ENCODE measurements at places on chromosomes 11 and 22. TPM values are rescaled to one million over a fixed set of nuclear protein-coding genes. Genes with fewer than 3 reads are reported as not detected.

GRCh38 chr11:10604798-10605197 lies 36.3 kb upstream of the LYVE1 start:
- no peak overlapping the region for H3K4me3 ChIP-seq
- peaks cover under 1% of the 10 kb centered on the region for H3K27me3 ChIP-seq
- H3K36me3 ChIP-seq = no peaks in the 10 kb centered on the region
- no peaks in the 10 kb centered on the region for H3K4me1 ChIP-seq

DNA sequence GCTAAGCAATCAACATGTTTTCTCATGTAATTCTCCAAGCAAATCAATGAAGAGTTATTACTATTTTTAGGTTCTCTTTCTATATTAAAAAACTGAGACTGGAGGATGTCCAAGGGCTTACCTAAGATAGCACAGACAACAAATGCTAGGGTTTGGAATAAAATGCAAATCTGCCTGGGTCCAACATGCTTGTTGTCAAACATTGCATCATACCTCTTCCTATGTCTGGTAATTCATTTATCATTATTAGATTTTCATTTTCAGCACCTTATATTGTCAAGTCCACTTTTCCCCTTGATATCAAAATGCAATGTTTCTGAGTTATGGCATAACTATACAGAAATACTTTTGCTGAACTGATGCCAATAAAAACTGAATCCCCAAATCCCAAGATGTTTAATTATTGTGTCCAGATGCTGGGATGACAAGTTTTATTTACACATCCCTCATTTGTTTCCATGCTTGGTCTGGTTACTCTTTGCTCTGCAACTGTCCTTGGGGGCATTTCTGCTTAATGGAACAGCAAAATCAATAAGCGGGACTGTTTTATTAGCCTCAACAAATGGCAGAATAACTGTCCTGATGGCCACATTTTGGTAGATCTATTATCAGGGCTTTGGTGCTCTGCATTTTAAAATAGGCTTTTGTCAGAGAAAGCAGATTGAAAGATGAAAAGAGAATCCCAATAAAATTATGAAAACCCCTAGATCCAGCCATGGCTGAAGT lies 86.0 kb downstream of the C11orf87 start:
- H3K4me1 ChIP-seq = no peaks in the 10 kb centered on the region
- peaks cover 7% of the 10 kb centered on the region for H3K27me3 ChIP-seq
- H3K36me3 ChIP-seq = no peaks in the 10 kb centered on the region
- H3K4me3 ChIP-seq = no peak overlapping the region
- no peak for DNase-seq

Gene MS4A7
- total RNA-seq = not detected

Gene SERGEF
- 28.1 TPM for total RNA-seq

Gene CFAP300
- total RNA-seq = 2.9 TPM

Gene GAS2L1
- total RNA-seq = 16.9 TPM

Gene POLD3
- total RNA-seq = 26.0 TPM

GRCh38 chr22:20052309-20053259 lies 27.5 kb upstream of the DGCR8 start:
- H3K27me3 ChIP-seq = no peaks in the 10 kb centered on the region
- DNase-seq = no peak
- H3K36me3 ChIP-seq = peaks cover 11% of the 10 kb centered on the region
- H3K4me3 ChIP-seq = no peak overlapping the region
- H3K27ac ChIP-seq = no peak overlapping the region

Gene POTEH
- not detected for total RNA-seq

DNA sequence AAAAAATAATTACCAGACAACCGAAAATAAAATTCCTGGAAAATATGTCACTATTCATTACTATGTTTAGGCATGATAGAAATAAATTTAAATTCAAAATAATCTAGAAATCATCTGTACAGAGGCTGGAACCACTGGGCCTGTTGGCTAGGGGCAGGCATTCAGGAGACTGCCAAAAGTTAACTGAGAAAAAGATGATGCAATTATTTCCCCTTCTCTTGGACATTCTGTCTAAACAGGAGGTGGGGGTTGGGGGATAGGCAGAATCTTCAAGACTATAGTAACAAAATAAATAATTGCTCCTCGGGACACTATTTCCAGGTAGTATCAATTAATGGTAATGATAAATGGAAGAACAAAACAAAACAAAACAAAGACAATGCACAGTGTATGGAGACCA lies 14.1 kb downstream of the BTBD10 start:
- H3K36me3 ChIP-seq = no peaks in the 10 kb centered on the region
- DNase-seq = no peak

Gene APOL4
- 4.3 TPM for total RNA-seq

DNA sequence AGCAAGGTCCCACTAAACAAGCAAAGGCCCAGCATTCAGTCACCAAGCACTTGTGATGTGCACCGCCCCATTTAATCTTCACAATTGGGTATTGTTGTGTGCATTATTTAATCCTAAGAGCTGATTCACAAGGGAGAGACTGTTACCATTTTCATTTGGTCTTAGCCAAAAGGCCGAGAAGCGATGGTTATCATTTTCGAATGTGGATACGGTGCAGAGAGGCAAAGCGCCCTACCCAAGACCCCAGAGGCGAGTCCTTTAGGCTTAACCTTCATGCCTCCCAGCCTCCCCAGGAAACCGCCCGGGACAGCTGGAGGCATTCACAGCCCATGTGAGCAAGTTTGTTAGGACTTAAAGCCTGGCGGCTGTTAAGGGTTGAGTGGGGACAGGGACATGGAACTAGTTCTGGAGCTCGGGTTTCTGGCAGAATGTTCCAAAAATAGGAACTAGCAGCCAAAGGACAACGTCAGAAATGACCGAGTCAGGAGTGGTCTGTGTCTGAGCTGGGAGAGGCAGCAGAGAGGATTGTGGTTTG lies 13.0 kb upstream of the UPK3A start:
- H3K27ac ChIP-seq = no peak overlapping the region
- H3K27me3 ChIP-seq = no peaks in the 10 kb centered on the region
- H3K4me3 ChIP-seq = no peak overlapping the region
- peaks cover 19% of the 10 kb centered on the region for H3K36me3 ChIP-seq
- DNase-seq = no peak

DNA sequence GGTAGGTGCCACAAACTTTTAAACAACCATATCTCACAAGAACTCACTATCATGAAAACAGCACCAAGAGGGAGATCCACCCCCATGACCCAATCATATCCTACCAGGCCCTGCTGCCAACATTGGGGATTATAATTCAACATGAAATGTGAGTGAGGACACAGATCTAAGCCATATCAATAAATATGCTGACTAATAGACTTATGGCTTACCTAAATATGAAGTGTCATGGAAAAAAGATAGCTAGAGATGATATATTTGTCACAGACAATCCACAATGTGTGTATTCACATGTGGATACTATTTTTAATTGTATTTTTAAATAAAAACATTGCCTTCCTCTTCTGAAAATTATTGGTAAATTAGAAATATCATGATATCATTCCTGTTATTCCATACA lies 38.2 kb upstream of the RAB38 start:
- H3K27me3 ChIP-seq = no peaks in the 10 kb centered on the region
- H3K27ac ChIP-seq = no peak overlapping the region
- no peak for DNase-seq
- H3K4me1 ChIP-seq = peaks cover 9% of the 10 kb centered on the region
- H3K36me3 ChIP-seq = no peaks in the 10 kb centered on the region

Gene RPLP2
- 1,381 TPM for total RNA-seq

DNA sequence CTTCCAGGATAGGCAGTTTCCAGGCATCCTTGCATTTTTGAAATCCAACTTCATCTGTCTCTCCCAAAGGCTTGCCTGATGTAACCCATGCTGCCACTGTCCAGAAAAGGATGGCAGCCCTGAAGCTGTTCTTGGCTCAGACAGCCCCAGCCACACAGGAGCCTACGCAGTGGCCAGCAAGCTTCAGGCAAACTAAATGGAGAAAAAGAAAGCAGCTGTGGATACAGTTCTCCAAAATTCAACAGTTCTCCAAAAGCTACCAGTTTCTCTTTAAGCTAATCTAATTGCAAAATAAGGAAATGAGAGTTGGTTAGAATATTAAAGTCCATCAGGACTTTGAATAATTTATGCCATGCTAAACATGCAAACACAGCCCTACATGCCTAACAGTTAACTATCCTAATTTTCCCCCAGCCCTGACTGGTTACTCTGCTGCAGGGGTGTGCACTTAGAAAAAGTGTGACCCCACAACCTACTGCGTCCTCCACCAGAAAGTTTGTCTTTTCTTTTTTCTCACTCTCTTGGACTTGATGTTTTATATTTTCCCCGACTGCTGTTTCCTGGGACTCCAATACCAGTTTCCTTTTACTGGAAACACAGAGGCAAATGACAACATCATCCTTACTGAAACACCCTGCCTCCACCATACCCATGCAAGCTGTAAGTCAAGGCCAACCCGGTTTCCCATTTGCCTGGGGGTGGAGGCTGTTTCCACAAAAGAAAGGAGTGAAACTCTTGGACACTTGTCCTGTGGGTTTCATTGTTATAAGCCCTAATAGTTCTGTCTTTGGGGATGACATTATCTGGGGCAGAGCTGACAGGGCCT lies 69.1 kb upstream of the OR5AN1 start:
- peaks cover 19% of the 10 kb centered on the region for H3K4me1 ChIP-seq
- no peak overlapping the region for H3K4me3 ChIP-seq
- DNase-seq = no peak
- H3K36me3 ChIP-seq = no peaks in the 10 kb centered on the region

- no peak overlapping the region for H3K4me3 ChIP-seq
- DNase-seq = no peak
- H3K4me1 ChIP-seq = no peaks in the 10 kb centered on the region
- H3K36me3 ChIP-seq = no peaks in the 10 kb centered on the region
- H3K27ac ChIP-seq = no peak overlapping the region
- H3K27me3 ChIP-seq = no peaks in the 10 kb centered on the region
Observed at GRCh38 chr11:35335226-35335625, 84.1 kb downstream of the SLC1A2 start.

Gene C11orf87
- total RNA-seq = not detected

Gene HEPHL1
- total RNA-seq = not detected

GRCh38 chr11:122068837-122069236 lies 47.2 kb downstream of the BLID start:
- no peak for DNase-seq
- no peak overlapping the region for H3K4me3 ChIP-seq
- no peak overlapping the region for H3K27ac ChIP-seq
- H3K36me3 ChIP-seq = no peaks in the 10 kb centered on the region

Gene NXPE2
- total RNA-seq = not detected

GRCh38 chr11:30023074-30023473 lies 6.2 kb upstream of the KCNA4 start:
- H3K4me1 ChIP-seq = no peaks in the 10 kb centered on the region
- H3K27me3 ChIP-seq = no peaks in the 10 kb centered on the region
- H3K27ac ChIP-seq = no peak overlapping the region
- DNase-seq = no peak

Gene OR51B2
- total RNA-seq = not detected

- H3K27me3 ChIP-seq = no peaks in the 10 kb centered on the region
- H3K4me3 ChIP-seq = no peak overlapping the region
- H3K36me3 ChIP-seq = peaks cover 6% of the 10 kb centered on the region
- H3K4me1 ChIP-seq = peaks cover 27% of the 10 kb centered on the region
Observed at GRCh38 chr22:24190159-24190540, 8.9 kb downstream of the SUSD2 start.

DNA sequence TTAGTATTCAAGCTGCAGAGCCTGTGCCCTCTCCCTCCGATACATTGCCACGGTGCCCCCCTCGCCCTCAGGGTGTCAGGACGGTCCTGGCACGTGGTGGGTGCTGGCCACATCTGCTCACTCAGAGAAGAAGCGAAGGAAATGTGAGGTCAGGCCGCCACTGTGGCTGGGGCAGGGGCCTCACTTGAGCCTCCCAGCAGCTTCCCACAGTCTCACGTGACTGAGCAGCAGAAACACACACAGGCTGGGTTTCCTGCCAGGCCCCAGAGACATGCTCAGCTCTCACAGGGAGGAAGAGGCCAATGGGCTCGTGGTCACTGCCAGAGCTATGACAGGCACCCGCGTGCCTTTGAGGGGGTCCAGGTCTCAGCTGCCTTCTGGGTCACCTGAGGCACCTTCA lies 37.9 kb upstream of the PRR5 start:
- H3K27me3 ChIP-seq = peaks cover 92% of the 10 kb centered on the region
- H3K4me1 ChIP-seq = no peaks in the 10 kb centered on the region
- H3K36me3 ChIP-seq = peaks cover 4% of the 10 kb centered on the region
- no peak overlapping the region for H3K4me3 ChIP-seq
- DNase-seq = no peak

GRCh38 chr11:85718991-85719807 lies 33.2 kb upstream of the CCDC89 start:
- H3K4me1 ChIP-seq = peaks cover 21% of the 10 kb centered on the region
- H3K27me3 ChIP-seq = no peaks in the 10 kb centered on the region
- no peak overlapping the region for H3K4me3 ChIP-seq
- no peak overlapping the region for H3K27ac ChIP-seq

DNA sequence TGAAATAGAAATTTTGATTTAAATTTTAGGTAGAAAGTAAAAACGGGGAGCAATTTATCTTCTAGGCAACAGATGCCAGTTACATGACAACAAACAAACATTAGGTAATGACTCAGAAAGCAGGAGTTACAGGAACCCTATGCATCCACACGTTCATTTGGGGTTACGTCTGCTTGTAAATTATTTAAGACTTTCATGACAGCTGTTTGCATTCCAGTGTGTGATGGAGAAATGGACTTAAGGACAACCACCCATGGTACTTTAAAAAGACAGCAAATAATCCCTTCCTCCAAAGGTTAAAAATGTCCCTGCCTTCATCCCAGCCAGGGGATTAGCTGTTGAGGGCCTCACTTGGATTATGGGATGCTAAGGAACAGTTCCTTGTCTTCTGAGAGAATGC lies 11.8 kb downstream of the E2F8 start:
- H3K27ac ChIP-seq = no peak overlapping the region
- no peak overlapping the region for H3K4me3 ChIP-seq
- peaks cover 4% of the 10 kb centered on the region for H3K36me3 ChIP-seq

DNA sequence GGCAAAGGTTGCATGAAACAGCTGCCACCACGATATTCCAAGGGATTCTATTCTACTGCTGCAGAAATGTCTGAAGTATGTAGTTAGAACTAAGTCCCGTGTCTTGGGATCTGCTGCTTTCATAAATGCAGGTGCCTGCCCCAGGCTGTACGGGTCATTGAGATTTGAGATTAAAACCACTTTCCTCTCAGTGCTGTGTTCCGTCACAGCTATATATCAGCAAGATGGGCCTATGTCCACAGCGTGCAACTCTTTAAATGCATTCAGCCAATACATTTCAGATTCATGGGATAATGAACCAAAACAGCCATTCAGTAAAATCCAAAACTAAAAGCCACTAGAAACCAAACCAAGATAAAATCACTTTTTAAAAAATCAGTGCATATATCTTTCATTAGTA lies 107.3 kb upstream of the LUZP2 start:
- H3K36me3 ChIP-seq = no peaks in the 10 kb centered on the region
- H3K27ac ChIP-seq = no peak overlapping the region
- no peaks in the 10 kb centered on the region for H3K4me1 ChIP-seq
- no peak for DNase-seq
- no peak overlapping the region for H3K4me3 ChIP-seq

Gene GSTT2B
- 3.6 TPM for total RNA-seq

DNA sequence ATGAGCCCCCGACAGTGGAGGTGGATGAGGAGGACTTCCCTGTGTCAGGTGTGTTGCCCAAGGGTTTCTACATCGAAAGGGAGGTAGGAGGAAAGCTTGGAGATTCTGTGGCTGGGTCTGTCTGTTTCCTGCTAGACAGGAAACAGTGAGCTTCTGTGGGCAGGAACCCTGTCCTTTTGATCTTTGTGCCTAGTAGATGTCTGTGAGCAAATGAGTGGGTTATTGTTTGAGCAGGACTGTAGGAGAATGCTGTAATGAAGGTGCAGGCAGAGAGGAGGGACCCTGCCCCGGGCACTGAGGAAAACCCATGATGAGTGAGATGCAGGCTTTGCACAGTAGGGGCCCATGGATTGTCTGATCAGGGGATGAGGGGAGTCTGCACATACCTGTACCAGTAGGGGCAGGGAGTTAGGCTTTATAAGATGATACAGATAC lies 14.0 kb downstream of the USP35 start:
- peaks cover 7% of the 10 kb centered on the region for H3K36me3 ChIP-seq
- no peak overlapping the region for H3K4me3 ChIP-seq
- no peaks in the 10 kb centered on the region for H3K27me3 ChIP-seq
- DNase-seq = no peak

Data from Calu3 (cell line).